ENCODE measurements at places on chromosomes 5 and 9.

DNA sequence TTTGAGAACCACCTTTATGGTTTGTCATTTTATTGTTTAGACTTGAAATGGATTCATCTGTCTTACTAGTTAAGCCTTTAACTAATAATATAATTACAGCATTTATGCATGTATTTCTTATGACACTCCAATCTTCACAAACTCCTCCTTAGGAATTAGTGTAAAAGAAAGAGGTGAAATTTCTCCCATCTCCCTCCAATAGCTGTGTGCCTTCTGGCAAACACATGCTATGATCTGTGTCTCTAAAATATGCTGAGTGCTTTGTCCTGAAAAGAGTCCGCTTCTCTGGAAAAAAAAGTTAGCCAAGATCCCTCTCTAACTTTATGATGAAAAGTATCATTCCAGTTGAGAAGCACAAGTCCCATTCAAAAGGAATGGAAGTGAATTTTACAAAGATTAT, 13.9 kb upstream of the TENT4A start:
- no peak for DNase-seq

- peak; percentile 77 for DNase-seq
Observed at GRCh38 chr9:94623253-94623652, 16.1 kb downstream of the FBP1 start.

GRCh38 chr9:6708732-6709131, 49.0 kb upstream of the KDM4C start:
- peak; percentile 68 for DNase-seq

DNA sequence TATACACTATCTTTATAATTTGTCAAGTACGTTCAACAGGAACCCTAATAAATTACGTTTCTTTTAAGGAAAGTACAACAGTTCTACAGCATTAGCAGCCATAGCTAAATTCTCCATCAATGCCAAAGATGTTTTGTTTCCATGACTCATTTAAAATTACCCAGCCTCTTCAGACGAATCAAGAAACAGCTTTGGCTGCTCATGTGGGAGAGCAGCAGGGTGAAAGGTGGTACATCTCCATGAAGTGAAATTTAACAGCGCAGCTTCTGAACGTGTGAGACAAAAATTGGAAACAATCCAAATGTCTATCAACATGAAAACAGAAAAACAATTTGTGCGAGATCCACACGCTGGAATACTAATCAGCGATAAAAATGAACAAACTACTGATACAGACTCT, 327.3 kb upstream of the CDH6 start:
- no peak for DNase-seq

DNA sequence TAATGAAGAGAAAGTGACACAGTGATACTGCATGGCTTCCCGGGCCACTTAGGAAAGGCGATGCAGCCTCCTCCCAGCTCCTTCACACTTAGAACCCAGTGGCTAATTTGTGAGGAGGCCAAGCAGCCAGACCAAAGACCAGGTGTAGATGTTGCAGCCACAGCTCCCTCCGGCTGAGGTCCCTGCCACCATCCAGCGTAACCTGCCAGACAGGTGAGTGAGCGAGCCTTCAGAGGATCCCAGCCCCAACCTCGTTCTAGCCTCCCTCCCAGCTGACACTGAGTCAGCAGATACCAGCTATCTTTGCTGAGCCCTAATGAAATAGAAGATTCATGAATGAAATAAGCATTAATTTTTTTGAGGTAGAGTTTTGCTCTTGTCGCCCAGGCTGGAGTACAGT, 59.7 kb downstream of the COL23A1 start:
- no peak for DNase-seq

- no peak for DNase-seq
Observed at GRCh38 chr9:92289708-92290390, 3.6 kb downstream of the IARS1 start.

- no peak for DNase-seq
Observed at GRCh38 chr9:132011309-132011708, 68.4 kb downstream of the MED27 start.
